Transverse colon (tissue), 4 donors: ENCODE measurements at places on chromosomes 13 and 19. TPM values are rescaled to one million over a fixed set of nuclear protein-coding genes. Genes with fewer than 3 reads are reported as not detected.

DNA sequence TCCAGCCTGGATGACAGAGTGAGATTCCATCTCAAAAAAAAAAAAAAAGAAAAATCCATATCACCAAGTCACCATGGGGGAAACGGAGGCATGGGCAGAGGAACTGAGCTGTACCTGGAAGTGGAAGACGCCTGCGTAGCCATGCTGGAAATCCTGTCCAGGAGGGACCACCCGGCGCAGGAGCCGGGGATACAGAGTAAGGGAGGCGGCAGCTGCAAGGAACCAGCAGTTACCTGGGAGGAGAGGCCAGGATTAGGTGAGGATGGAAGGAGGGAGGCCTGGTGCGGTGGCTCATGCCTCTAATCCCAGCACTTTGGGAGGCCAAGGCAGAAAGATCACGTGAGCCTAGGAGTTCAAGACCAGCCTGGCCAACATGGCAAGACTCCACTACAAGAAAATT lies 2.0 kb downstream of the CAPN12 start:
- no peaks in the 10 kb centered on the region for H3K36me3 ChIP-seq
- no peaks in the 10 kb centered on the region for H3K4me1 ChIP-seq
- H3K27me3 ChIP-seq = no peaks in the 10 kb centered on the region
- DNase-seq = no peak

DNA sequence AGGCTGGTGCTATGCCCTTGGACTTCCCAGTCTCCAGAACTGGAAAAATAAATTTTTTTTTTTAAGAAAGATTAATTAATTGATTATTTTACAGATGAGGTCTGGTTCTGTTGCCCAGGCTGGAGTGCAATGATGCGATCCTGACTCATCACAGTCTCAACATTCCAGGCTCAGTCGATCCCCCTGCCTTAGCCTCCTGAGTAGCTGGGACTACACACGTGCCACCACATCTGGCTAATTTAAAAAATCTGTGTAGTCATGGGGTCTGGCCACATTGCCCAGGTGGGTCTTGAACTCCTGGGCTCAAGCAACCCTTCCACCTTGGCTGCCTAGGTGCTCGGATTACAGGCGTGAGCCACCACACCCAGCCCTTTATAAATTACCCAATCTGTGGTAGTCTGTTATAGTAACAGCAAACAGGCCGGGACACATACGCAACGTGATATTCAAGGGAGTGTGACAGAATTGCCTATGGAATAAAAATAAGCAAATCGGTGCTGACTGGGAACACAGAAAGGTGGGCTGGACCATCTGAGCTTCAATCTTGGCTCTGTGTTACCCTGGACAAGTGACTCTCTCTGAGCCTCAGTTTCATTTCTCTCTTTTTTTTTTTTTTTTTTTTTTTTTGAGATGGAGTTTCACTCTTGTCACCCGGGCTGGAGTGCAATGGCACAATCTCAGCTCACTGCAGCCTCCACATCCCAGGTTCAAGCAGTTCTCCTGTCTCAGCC lies 42.8 kb downstream of the PIN1 start:
- H3K4me1 ChIP-seq = no peaks in the 10 kb centered on the region
- H3K27me3 ChIP-seq = peaks cover 3% of the 10 kb centered on the region
- no peak for DNase-seq
- no peak overlapping the region for H3K4me3 ChIP-seq
- H3K36me3 ChIP-seq = no peaks in the 10 kb centered on the region

GRCh38 chr19:40933025-40933424 lies 51.0 kb upstream of the CYP2A7 start:
- no peak overlapping the region for H3K4me3 ChIP-seq
- H3K36me3 ChIP-seq = no peaks in the 10 kb centered on the region
- DNase-seq = no peak
- no peaks in the 10 kb centered on the region for H3K4me1 ChIP-seq

DNA sequence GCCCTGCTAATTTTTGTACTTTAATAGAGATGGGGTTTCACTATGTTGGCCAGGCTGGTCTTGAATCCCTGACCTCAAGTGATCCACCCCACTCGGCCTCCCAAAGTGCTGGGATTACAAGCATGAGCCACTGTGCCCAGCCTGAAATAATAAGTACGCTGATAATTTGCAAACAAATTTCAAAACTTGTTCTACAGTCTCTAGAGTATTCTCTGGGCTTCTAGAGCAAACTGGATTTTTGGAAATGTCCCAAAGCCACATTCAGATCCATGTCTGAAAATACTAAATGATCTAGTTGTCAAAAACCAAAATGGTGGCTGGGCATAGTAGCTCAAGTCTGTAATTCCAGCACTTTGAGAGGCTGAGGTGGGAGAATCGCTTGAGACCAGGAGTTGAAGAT lies 39.9 kb upstream of the PSPC1 start:
- peaks cover 17% of the 10 kb centered on the region for H3K36me3 ChIP-seq
- no peaks in the 10 kb centered on the region for H3K27me3 ChIP-seq
- H3K27ac ChIP-seq = no peak overlapping the region
- H3K4me1 ChIP-seq = no peaks in the 10 kb centered on the region
- no peak for DNase-seq
- H3K4me3 ChIP-seq = no peak overlapping the region

- no peaks in the 10 kb centered on the region for H3K4me1 ChIP-seq
- H3K27me3 ChIP-seq = no peaks in the 10 kb centered on the region
- H3K4me3 ChIP-seq = no peak overlapping the region
- no peak for DNase-seq
- H3K36me3 ChIP-seq = no peaks in the 10 kb centered on the region
- no peak overlapping the region for H3K27ac ChIP-seq
Measured at GRCh38 chr13:40498461-40498860, 168.0 kb downstream of the FOXO1 start.

DNA sequence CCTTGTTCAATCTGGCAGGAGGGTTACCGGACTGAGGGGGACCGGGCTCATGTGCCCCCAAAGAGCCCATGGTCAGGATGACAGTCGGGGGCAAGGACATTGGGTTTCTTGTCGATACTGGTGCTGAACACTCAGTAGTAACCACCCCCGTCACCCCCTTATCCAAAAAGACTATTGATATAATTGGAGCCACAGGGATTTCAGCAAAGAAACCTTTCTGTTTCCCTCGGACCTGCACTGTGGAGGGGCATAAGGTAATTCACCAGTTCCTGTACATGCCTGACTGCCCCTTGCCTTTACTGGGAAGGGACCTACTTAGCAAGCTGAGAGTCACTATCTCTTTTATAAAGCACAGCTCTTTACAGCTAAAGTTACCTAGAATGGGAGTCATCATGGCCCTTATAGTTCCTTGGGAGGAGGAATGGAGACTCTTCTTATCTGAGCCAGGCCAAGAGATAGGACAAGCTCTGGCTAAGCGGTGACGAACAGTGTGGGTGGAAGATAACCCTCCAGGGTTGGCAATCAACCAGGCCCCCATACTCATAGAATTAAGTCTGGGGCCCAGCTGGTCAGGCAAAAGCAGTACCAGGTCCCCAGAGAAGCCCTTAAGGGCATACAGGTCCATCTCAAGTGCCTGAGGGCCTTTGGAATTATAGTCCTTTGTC lies 603.7 kb downstream of the UQCRFS1 start:
- DNase-seq = no peak
- H3K27me3 ChIP-seq = no peaks in the 10 kb centered on the region
- no peak overlapping the region for H3K4me3 ChIP-seq
- no peak overlapping the region for H3K27ac ChIP-seq
- H3K4me1 ChIP-seq = no peaks in the 10 kb centered on the region

DNA sequence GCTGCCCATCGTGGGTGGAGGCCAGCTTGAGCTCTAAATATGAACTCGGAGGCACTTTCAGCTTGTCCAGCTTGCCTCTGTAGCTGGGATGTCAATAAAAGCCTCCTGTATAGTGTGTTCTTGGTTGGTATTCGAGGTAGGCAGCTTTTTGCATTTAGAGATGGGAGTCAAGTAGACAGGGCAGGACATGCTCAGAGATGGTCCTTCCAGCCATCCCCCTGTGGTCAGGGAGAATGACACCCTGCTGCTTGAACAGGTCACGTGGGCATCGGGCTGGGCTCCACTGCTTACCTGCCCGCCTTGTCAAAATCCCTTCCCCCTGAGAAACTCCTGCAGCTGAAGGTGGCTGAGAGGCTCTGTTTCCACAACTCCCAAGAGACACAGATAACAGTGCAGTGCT lies 302.5 kb downstream of the ZNF536 start:
- H3K36me3 ChIP-seq = no peaks in the 10 kb centered on the region
- DNase-seq = no peak
- no peak overlapping the region for H3K27ac ChIP-seq
- H3K27me3 ChIP-seq = no peaks in the 10 kb centered on the region

- no peaks in the 10 kb centered on the region for H3K36me3 ChIP-seq
- DNase-seq = no peak
- H3K27ac ChIP-seq = peak overlapping the region; percentile 36
Measured at GRCh38 chr13:46170268-46170667, 11.7 kb downstream of the LCP1 start.

GRCh38 chr19:38890686-38891085 lies 8.7 kb downstream of the SIRT2 start:
- no peak for DNase-seq
- H3K36me3 ChIP-seq = peaks cover 20% of the 10 kb centered on the region
- H3K4me1 ChIP-seq = no peaks in the 10 kb centered on the region
- no peaks in the 10 kb centered on the region for H3K27me3 ChIP-seq
- no peak overlapping the region for H3K27ac ChIP-seq
- no peak overlapping the region for H3K4me3 ChIP-seq

DNA sequence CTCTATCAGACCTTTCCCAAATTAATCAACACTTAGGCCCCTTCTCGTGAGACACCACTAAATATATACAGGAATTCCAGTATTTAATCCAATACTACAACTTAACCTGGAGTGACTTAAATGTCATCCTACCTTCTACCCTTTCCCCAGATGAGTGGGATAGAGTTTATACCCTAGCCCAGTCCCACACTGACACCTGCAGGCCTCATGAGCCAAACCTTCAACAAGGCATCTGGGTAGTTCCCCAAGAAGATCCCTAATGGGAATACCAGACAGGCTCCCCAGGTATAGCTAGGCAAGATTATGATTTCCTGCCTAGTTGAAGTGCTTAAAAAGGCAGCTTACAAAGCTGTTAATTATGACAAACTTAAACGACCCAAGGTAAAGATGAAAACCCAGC lies 15.9 kb downstream of the ZNF83 start:
- peaks cover 49% of the 10 kb centered on the region for H3K36me3 ChIP-seq
- H3K27ac ChIP-seq = no peak overlapping the region
- H3K4me1 ChIP-seq = no peaks in the 10 kb centered on the region
- H3K4me3 ChIP-seq = no peak overlapping the region
- H3K27me3 ChIP-seq = no peaks in the 10 kb centered on the region

DNA sequence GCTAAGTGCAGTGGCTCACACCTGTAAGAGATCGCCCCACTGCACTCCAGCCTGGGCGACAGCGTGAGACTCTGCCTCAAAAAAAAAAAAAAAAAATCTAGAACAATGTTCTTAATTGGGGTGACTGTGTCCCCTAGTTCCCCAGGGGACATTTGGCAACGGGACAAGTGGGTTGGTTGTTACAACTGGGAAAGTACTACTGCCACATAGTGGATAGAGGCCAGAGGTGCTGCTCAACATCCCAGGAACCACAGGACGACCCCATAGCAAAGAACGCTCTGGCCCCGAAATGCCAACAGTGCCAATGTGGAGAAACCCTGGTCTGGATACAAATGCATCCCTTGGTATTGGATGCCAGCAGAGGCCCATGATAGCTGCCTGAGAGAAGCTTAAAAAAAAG lies 11.8 kb downstream of the NLRP12 start:
- H3K4me3 ChIP-seq = no peak overlapping the region
- H3K36me3 ChIP-seq = no peaks in the 10 kb centered on the region
- no peaks in the 10 kb centered on the region for H3K27me3 ChIP-seq
- no peak for DNase-seq
- no peak overlapping the region for H3K27ac ChIP-seq

- peaks cover 7% of the 10 kb centered on the region for H3K4me1 ChIP-seq
- no peaks in the 10 kb centered on the region for H3K27me3 ChIP-seq
- DNase-seq = peak; percentile 82
- peak overlapping the region; percentile 89 for H3K27ac ChIP-seq
- no peak overlapping the region for H3K4me3 ChIP-seq
Measured at GRCh38 chr19:11963566-11964355, 1.1 kb upstream of the ZNF763 start.

DNA sequence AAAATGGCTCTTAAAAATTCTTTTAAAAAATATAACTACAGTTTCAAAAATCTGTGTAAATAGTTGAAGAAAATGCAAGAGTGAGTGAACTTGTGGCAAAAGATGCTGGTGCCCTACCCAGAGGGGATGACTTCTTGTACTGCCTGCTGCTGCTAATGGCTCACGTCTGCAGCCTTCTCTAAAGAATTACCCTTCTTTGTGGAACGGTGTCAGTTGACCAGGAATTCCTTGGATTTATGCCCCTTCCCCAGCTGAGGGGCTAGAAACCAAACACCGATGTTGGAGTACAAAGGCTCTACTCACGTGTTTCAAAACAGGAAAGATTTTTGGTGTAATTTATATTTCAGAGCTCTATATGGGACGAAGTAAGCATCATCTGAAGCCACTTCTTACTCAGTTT lies 1582.8 kb downstream of the OLFM4 start:
- no peaks in the 10 kb centered on the region for H3K27me3 ChIP-seq
- no peak overlapping the region for H3K27ac ChIP-seq
- H3K4me1 ChIP-seq = no peaks in the 10 kb centered on the region
- H3K36me3 ChIP-seq = no peaks in the 10 kb centered on the region
- no peak overlapping the region for H3K4me3 ChIP-seq
- no peak for DNase-seq

DNA sequence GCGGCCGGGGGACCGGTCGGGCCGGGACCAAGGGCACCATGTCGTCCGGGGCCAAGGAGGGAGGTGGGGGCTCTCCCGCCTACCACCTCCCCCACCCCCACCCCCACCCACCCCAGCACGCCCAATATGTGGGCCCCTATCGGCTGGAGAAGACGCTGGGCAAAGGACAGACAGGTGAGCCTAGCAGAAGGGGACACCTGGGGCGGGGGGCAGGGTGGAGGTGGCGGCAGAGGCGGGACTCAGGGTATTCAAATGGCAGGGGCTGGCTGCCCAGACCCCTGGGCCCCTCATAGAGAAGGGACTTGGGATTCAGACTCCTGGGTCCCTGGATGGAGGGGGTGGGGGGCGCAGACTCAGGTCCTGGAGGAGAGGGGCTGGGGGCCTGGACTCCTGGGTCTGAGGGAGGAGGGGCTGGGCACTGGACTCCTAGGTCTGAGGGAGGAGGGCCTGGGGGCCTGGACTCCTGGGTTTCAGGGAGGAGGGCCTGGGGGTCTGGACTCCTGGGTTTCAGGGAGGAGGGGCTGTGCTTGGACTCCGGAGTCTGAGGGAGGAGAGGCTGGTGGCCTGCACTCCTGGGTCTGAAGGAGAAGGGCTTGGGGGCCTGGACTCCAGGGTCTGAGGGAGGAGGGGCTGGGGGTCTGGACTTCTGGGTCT lies 735 bp downstream of the BRSK1 start:
- peaks cover 5% of the 10 kb centered on the region for H3K4me1 ChIP-seq
- peak overlapping the region; percentile 50 for H3K4me3 ChIP-seq
- H3K36me3 ChIP-seq = no peaks in the 10 kb centered on the region
- DNase-seq = no peak
- H3K27me3 ChIP-seq = peaks cover 19% of the 10 kb centered on the region
- H3K27ac ChIP-seq = peak overlapping the region; percentile 80

- no peaks in the 10 kb centered on the region for H3K36me3 ChIP-seq
- no peak for DNase-seq
- H3K4me3 ChIP-seq = no peak overlapping the region
- H3K4me1 ChIP-seq = peaks cover 8% of the 10 kb centered on the region
- H3K27ac ChIP-seq = peak overlapping the region; percentile 63
Measured at GRCh38 chr19:7853770-7854128, 20.4 kb downstream of the PRR36 start.

- DNase-seq = peak; percentile 18
- no peaks in the 10 kb centered on the region for H3K4me1 ChIP-seq
- peaks cover 55% of the 10 kb centered on the region for H3K27me3 ChIP-seq
- H3K36me3 ChIP-seq = no peaks in the 10 kb centered on the region
- no peak overlapping the region for H3K27ac ChIP-seq
Measured at GRCh38 chr13:99894840-99895443, 76.6 kb downstream of the ZIC5 start.

PTH2 gene
- total RNA-seq = not detected

MTUS2 gene
- 0.75 TPM for total RNA-seq

KLK10 gene
- total RNA-seq = not detected
